ENCODE measurements at places on chromosomes 2 and 18. TPM values are rescaled to one million over a fixed set of nuclear protein-coding genes. Genes with fewer than 3 reads are reported as not detected.

The CXCR1 gene
- 0.07 TPM for polyA plus RNA-seq

The B3GNT7 gene
- polyA plus RNA-seq, result 0.49 TPM

GRCh38 chr2:64228126-64228678 is 84.0 kb upstream of the PELI1 start:
- DNase-seq, result peak; percentile 89

The GALNT5 gene
- polyA plus RNA-seq, result 5.1 TPM

- no peak for DNase-seq
These were observed 11.5 kb downstream of the VPS4B start for GRCh38 chr18:63410792-63411191.

DNA sequence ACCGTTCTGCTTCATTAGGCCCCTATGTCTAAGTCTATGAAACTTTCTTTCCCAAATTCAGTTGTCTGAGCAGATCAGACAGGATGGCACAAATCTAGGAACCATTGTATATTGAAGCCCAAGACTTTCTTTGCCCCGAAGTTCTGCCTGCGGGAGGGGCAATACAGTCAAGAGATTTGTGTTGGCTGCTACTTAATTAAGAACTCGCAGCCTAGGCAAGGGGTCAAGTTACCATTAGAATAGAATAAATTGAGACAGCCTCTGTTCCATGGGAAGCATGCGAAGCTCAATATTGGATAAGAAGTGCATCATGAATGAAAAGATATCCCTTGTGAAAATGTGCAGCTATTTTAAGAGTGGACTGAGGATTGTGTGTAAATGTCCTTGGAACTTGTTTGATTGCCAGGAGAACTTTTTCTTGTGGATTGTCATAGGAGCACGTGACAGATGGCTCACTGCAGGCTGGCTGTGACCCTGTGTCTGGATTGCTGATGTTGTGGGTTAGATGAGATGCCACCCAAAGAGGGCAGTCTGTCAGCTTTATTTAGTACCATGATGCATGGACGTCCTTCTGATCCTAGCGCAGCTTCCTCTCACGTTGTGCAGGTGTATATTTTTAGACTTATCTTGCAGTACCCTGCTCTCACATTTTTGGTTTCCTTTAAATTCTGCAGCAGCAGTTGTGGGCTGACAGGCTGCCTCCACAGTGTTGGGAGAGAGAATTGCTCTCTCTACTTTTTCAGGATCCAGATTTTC is 30.9 kb downstream of the HAUS1 start:
- no peak for DNase-seq

The ERMN gene
- 0.32 TPM for polyA plus RNA-seq

The TRABD2A gene
- 0.36 TPM for polyA plus RNA-seq

GRCh38 chr2:95262896-95263542 is 11.2 kb upstream of the PROM2 start:
- no peak for DNase-seq

DNA sequence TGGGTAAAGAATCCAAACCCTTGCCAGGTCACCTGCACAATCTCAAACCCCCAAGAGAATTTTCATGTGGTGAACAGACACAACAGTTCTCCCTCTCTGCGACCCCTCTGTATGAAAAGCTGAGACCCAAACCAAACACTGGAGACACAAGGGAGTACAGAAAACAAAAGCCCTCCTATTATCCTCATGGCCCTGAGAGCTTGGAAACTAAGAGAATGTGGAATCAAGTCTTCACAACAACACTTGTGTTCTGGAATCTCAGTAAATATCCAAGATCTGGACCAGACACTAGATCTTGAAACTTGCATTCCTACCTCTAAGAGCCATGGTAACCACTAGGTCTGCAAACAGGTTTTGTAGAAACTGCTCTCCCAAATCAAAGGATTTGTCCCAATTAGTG is 50.1 kb upstream of the CCDC150 start:
- DNase-seq, result no peak

DNA sequence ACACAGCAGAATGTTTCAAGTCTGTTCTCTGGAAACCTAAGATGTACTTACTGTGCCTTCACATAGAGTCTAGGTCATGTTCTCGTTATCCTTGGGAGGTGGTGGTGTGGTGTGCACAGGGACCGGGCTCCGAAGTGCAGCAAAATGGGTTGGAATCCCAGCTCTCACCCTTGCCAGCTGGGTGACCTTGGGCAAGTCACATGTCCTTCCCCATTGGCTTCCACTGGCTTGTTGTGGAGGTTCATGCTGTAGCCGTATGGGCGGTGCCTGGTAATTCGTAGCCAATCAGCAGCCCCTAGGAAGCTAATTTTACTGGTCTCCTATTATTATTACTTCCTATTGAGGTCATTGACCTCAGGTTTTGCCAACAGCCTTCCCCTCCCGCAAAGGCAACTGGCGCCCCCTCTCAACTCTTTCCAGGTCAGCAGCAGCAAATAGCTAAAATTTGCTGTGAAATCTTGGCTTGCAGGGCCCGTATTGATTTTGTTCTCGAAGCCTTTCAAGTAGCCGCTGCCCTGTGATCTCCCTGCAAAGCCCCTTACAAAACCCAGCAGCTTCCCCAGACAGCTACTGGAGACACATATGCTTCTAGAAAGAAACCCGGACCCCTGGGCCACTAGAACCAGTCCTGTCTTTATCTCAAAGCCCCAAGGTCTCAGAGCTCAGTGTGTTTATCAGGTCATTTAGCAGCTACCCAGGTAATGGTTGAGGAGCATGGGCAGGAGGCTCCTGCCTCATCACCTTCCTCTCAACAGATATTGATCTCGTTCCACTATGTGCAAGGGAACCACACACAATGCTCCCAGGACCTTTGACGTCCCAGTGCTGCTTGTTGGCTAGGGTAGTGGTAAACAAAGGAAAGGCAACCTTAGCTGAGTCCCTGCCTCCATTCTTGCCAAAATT is 66.5 kb upstream of the SLC1A4 start:
- DNase-seq, result no peak

Data from muscle of arm (tissue), 14 donors.